ENCODE measurements at places on chromosomes 7 and 10.
A peak's percentile ranks its signal among the peaks of the same experiment; 100 is the strongest.

GRCh38 chr7:29866490-29866930 is 60.2 kb downstream of the WIPF3 start:
- DNase-seq, result peak; percentile 71

- DNase-seq, result no peak
Observed at GRCh38 chr10:61397175-61397986, 55.8 kb downstream of the TMEM26 start.

- no peak for DNase-seq
Observed at GRCh38 chr7:47937711-47938573, 10.3 kb downstream of the PKD1L1 start.

- peak; percentile 35 for DNase-seq
Observed at GRCh38 chr7:25636871-25637283, 408.6 kb upstream of the NPVF start.

GRCh38 chr7:77181015-77181595 is 18.5 kb downstream of the FGL2 start:
- no peak for DNase-seq

- DNase-seq, result no peak
Observed at GRCh38 chr10:86312701-86313270, 53.8 kb downstream of the GRID1 start.

DNA sequence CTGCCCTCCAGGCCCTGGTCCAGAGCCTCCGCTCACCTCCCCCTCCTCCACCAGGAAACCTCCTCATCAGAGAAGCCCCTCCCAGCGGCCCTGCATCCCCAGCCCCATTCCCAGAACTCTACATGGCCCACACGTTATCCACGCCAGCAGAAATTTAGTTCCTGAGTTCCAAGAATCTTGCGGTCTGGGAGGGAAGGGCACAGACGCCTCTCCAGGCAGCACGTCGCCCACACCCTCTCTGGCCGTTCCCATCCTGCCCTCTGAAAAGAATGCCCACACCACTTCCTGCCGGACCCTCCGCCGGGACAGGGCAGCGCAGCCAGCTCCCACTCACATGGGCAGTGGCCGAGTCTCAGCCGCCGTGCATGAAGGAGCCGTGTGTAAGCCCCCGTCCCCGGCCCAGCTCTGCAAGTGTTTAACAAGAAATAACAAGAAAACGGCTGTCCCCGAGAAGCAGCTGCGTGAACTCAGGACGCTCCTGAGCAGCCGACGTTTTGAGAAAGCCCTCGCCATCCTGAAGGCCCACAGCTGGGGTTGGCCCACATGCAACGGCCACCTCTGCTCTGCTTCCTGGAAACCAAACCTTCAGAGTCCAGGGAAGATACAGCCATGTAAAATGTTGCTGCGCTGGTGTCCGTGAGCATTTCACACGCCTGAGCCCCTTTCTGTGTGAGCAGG is 17.4 kb downstream of the ADGRA1 start:
- no peak for DNase-seq

GRCh38 chr7:14850039-14850438 is 52.5 kb downstream of the DGKB start:
- no peak for DNase-seq

GRCh38 chr7:72493850-72494661 is 81.9 kb upstream of the CALN1 start:
- no peak for DNase-seq

DNA sequence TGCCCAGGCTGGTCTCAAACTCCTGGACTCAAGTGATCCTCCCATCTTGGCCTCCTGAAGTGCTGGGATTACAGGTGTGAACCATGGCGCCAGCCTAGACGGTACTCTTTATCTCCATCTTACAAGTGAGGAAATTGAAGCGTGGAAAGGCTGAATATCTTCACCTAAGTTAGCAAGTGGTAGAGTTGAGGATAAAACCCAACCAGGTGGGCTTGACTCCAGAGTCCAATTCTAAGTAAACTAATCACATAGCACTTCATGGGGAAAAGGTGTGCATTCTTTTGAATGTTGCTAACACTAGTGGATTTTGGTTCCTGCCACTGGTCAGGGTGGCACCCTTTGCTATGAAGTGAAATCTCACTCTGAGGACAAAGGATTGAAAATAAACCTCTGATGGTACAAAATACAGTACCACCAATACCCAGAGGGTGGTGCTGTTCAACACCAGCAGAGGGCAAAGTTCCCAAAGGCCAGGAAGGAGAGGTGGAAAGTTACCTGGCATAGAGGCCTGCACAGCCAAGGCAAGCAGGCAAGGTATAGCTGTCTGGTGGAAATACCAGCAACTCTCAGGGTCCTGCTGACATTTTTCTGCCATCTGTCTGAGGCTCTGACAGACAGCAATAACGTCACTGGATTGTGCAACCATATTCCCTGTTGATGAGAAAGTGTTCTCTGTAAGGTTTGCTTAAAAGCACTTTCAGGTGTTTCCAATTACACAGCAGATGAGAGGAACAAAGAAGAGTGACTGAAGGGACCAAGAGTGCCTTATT is 17.6 kb downstream of the ZDHHC16 start:
- DNase-seq, result no peak

GRCh38 chr10:72812753-72813430 is 80.6 kb upstream of the OIT3 start:
- DNase-seq, result no peak

DNA sequence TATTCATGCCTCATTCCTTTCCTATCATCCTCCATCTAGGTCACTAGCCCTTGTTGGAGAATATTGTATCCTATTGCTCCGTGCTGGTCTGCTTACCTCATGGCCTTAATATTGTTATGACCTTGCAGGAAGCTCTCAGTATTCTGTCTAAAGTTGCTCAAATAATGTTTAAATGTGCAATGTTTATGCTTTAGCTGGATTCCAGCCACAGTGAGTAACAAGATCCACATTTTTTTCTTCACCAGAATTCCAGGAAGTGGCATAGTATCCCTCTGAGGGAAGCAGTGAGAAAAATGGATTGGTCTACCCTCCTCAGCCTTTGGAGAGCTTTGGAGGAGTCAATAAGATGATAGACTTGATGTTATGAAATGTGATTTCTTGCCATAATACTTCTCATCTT is 402.6 kb downstream of the NRG3 start:
- no peak for DNase-seq

- no peak for DNase-seq
Observed at GRCh38 chr7:135718794-135719437, 9.1 kb downstream of the SLC13A4 start.

DNA sequence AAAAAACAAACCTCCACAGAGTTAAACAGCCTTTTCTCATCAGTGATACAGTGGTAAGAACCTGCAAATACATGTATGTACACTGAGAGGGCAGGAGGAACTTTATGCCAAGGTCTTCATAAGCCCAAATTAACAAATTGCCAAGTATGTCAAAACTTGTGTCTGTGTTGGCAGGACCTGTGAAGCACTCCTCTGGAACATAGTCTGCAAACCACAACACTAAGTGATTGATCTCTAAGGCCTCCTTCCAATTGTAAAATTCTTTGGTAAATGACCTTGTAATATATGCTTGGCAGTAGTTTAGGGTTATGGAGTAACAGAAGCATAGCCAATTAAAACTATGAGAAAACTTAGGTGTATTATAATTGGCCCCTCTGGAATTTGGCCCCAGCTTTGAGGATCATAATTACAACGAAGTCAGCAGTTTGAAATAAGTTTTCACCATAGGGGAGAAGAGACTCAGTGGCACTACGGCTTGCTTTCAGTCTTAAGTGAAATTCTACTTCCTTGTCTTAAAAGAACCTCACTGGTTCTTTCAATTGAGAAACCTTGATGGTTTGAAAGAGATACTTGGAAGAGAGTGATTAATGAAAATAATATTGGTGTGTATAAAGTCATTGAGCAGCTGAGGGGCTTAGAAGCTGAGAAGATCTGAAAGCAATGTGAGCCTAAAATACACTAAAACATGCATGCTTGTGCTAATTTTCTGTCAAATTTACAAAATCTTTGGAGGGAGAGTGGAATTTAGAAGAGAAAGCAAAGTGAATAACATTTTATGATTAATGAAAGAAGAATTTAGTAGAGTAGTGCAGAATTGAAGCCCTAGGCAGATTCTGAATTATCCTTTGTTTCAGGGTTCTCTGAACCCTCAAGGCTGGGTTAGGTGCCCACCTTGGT is 57.6 kb downstream of the CNNM2 start:
- no peak for DNase-seq

DNA sequence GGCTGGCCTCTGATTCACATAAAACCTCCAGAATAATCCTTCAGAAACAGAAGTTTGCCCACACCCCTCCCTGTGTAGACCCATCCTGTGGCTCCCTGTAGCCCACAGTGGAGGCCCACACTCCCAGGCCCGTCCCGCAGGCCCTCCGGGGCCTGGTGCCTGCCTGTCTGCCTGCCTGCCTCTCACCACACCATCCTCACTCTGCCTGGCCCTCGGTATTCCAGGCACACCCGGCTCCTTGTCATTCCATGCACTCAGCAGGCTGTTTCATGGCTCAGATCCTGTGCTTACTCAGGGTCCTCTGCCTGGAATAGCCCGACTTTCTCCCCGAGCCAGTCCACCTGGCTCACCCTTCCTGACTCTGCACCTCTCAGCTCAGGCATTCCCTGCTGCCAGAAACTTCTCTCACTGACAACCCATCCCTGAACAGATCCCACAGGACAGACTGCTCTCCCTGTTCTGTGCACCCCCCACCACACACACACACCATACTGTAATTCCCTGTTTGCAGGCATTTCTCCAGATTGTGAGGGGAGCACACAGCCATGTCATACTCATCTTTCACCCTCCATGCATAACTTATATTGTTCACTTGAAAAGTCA is 498.0 kb upstream of the ZMIZ1 start:
- no peak for DNase-seq

DNA sequence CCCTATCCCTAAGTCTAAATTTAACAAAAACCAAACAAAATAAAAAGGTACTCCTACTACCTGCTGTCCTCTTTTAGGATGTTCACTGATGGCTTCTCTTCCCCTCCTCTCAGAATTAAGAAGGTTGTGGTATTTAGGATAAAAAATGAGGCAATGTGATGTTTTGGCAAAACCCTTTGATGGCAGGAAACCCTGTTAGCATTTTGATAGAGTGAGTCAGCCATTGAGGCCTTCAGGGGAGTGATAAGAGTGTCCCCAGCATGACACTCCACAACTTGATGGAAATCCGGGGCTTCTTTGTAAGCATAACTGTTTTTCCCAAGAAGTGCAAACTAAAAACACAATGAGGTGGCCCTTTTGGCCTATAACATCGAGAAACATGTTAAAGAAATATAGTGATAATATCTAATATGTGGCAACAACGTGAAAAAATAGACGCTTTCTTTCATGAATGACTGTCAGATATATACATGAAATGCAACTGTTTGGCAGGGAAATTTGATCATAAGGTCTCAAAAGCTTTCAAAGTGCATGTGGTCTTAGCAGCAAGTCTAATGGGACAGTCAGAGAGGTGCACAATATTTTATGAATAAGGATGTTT is 55.0 kb downstream of the PRTFDC1 start:
- no peak for DNase-seq

DNA sequence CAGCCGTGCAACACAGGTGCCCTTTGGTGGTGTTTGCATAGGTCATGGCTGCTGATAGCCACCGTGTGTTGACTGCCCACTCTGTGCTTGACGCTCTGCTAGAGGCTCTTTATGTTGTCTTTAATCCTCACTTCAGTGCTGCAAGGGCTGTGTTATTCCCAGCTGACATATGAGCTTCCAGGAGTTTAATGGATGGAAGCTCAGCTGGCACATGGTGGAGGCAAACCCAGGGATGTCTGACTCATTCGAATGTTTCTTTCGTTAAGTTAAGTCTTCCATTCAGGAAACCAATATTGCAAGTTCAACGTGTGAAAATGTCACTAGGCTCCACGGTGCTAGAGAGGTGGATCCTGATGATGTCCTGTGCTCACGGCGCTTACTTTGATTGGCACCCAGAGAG is 378.4 kb downstream of the DPP6 start:
- no peak for DNase-seq

DNA sequence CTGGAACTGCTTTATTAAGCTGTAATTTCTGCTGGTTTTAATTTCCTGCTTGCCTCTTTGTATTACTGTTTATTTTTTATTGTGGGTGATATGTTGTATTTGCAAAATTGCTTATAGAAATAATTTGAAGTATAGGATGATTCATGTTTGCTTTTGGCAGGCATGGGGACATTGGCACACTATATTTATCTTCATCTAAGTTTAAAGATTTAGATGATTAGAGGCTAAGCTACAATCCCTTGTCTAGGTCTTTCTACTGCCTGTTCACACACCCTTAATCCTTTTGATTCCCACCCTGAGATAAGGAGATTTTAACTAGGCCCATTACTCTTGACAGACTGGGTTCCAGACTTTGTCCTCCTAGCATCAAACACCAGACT is 182.8 kb upstream of the KAT6B start:
- no peak for DNase-seq

GRCh38 chr7:84248267-84248666 is 53.7 kb upstream of the SEMA3A start:
- DNase-seq, result no peak

DNA sequence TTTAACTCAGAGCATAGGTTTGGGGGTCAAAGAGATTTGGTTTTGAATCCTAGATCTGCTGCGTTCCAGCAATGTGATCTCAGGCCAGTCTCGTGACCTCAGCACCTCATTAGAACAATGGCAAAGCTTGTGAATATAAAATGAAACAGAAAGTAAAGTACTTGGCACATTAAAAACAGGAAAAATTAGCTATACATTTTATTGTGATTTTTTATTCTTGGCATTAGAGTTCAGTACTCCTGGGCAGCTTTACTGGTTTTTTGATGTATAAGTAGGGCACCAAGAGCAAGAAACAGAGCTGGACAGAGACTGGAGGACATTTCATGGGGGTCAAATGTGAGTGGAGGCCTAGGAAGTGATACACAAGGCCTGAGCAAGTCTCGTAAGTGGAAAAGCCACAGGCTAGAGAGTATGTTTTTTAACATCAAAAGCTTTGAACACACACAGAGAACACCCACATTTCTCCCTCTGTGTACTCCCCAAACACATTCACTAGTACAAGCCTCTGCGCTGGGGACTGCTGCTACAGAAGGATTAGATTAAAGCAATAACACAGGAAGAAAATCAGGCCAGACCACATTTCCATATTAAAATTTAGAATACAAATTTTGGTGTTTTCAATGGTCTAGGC is 157.2 kb upstream of the SLC25A13 start:
- no peak for DNase-seq

DNA sequence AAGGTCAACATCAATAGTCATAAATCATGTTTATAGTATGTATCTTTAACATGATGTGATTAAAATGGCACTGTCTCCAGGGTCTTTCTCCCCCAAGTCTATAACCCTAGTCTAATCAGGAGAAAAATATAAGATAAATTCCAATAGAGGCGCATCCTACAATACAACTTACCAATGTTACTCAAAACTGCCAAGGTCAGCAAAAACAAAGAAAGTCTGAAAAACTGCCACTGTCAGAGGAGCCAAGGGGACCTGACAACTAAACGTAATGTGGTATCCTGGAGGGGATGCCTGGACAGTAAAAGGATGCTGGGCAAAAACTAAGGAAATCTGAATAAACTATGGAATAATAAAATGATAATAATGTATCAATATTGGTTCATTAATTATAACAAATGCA is 63.9 kb downstream of the TPK1 start:
- no peak for DNase-seq

All from ovary (tissue), 10 donors.